Stimulated activated CD4-positive, alpha-beta T cell treated with anti-CD3 and anti-CD28 coated beads, Interleukin-12 subunit alpha, Interleukin-12 subunit beta, amount 100 ng/mL, for 48 hours (primary cell): ENCODE measurements at places on chromosomes 2 and 18.

GRCh38 chr2:17184512-17184911 lies 333.7 kb downstream of the RAD51AP2 start:
- no peak for DNase-seq

DNA sequence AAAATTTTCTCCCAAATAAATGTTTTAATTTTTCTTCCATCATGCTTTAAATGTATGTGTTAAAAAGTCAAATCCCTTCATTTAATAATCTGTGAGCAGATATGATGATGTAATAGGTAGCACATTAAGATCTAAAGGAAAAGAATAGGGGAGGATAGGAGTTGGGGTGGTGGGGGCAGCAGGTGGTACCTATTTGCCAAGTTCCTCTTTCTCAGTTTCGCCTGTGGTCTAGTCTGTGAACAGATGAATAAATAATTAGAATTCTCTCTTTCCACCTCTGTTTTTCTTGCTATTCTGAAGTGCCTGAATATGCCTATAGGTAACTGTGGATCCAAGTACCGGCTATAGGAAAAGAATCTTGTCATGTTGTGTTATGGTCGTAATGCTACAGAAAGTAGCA lies 152.5 kb downstream of the NRXN1 start:
- DNase-seq, result no peak

DNA sequence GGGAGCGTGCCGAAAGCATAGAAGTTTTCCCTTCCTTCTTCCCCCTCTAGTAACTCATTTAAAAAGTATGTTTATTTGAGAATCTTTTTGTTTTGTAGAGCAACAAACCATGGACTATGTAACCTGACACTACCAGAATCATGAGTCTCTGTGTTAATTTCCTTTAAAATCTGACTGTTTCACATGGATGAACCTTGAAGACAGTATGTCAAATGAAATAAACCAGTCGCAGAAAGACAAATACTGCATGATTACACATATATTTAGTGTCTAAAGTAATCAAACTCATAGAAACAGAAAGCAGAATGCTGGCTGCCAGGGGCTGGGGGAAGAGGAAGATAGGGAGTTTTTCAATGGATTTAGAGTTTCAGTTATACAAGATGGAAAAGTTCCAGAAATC lies 32.3 kb downstream of the PTPN2 start:
- no peak for DNase-seq

DNA sequence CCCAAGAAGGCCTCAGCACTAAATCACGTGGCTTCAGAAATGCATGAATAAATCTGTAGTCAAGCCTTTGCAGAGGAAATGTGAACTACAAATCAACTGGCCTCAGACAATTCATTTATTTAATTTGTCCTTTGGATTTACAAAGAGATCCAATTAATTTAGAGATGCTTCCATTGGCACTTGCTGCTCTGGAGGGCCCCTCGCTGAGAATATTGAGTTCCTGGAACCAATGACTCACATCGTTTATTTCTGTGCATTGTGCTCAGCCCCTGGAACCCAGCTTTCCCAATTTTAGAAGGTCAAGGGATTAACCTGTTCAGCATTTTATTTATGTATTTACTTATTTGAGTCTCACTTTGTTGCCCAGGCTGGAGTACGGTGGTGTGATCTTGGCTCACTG lies 47.2 kb upstream of the MGAT4A start:
- no peak for DNase-seq

DNA sequence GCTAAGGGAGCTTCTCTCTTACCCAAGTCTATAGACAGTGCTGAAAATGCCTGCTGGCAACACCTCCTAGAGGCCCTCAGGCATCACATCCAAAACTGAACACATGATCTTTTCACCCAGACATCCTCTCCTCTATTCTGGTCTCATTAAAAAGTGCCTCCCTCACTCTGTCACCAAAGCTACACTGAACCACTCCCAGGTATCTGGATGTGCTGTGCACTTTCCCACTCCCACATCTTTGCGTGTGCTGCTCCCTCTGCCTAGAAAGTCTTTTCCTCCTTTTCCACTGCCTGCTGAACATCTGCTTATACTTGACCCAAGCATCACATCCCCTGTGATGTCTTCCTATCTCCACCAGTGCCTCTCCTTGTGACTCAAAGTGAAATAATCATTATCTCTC lies 26.1 kb upstream of the STPG4 start:
- no peak for DNase-seq

DNA sequence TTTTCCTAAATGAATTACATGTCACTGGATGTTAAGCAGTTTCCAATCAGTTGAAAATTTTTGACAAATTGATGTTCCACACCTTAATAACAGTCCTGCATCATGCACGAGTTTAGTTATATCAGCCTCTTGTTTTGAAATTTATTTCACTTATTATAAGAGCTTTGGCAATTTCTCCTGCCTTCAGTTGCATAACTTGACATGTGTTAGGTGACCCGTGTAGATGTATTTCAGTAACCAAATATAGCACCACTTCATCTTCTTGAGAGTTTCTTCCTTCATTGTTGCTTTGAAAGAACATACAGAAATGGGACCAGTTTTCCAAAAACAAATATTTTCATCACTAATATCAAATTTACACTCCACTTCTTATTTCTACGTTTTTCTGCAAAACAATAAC lies 202.7 kb downstream of the PDE11A start:
- no peak for DNase-seq

- no peak for DNase-seq
Measured at GRCh38 chr2:55118643-55119083, 68.4 kb upstream of the RTN4 start.
